ENCODE measurements at places on chromosomes 11 and 22.

GRCh38 chr11:95521133-95521542 is 268.4 kb downstream of the FAM76B start:
- DNase-seq, result no peak

- no peak for DNase-seq
Observed at GRCh38 chr11:78339945-78340344, 77.7 kb downstream of the GAB2 start.

GRCh38 chr22:49068861-49069500 is 758.7 kb downstream of the BRD1 start:
- no peak for DNase-seq

DNA sequence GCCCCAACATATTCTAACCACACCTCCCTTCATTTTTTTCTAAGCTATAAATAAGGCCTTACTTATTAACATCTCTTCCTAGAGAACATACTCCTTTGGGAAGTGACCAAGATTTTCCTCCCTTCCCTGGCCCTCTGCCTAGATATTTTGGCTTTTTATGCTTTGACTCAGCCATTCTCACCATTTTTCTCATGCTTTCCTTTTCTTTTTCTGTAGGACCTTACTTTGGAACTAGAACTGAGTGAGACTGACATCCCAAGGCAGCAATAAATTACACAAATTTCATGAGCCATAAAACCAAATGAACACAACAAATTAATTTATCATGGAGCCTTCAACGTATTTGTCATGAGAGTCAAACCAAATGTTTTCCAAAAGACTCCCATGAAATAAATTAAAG is 142.7 kb upstream of the CTSC start:
- no peak for DNase-seq

DNA sequence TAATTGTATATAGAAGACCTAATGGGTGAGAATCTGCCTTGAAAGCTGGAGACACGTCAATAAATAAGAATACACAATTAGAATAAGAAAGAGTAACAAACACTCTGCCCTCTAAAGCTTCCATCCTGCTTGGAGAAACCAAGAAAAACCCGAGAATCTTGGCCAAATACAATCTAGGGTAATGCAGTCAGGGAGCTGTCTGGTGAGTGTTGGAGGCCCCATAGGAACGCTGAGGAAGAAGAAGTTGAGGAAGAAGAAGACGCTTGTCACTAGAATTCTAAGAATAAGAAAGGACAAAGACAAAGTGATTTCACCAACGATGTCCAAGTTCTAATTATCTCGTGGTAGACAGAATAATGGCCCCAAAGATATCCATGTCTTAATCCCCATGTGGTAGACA is 4485.9 kb upstream of the OR11H1 start:
- DNase-seq, result no peak

DNA sequence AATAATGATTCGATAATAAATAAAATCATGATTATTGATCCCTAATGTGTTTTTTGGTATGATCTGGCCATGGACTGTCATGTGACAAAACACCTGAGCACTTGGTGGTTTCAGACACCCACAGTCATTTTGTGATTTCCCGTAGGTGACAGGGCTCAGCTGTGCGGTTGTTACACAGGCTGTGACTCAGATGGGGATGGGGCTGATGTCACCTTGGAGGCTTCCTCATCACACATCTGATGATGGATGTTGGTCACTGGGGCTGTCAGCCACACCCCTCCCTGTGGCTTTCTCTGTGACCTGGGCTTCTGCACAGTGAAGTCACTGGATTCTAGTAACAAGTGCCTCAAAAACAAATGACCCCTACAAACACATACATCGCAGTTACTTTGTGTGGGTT is 995.1 kb downstream of the BRD1 start:
- DNase-seq, result no peak

- DNase-seq, result no peak
Observed at GRCh38 chr22:21038405-21038804, 6.0 kb upstream of the SLC7A4 start.

- no peak for DNase-seq
Observed at GRCh38 chr11:20474882-20475517, 87.5 kb downstream of the PRMT3 start.

- DNase-seq, result no peak
Observed at GRCh38 chr11:106101819-106102218, 24.4 kb downstream of the AASDHPPT start.
